Renal pelvis (tissue), 12 donors: ENCODE measurements at places on chromosomes 1 and 21. TPM values are rescaled to one million over a fixed set of nuclear protein-coding genes. Genes with fewer than 3 reads are reported as not detected.
A peak's percentile ranks its signal among the peaks of the same experiment; 100 is the strongest.

DNA sequence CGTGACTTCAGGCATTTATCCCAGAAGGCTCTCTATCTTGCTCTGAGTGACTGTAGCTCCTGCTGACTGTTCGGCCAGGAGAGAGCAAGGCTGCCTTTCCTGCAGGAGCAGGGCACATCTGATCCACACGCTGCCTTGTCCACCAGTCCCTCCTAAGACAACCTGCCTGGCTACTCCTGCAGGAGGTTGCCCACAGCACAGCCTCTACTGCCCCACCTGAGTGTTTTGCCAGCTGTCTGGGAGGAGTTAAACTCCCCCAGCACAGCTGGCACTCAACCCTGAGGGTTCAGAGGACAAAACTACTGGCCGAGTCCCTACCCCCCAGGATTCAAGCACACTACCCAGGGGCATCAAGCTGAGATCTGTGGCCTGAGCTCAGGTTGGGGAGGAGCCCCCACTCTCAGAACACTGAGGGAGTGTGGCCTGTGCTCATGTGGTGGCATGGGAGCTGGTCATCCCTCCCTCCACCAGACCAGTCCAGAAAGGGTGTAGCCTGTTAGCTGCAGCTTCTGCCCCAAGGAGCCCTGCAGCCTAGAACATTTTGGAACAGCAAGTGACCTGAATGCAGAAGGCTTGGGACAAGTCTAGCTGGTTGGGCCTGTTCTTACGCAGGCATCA is 237.3 kb downstream of the SLC44A5 start:
- DNase-seq = no peak

DNA sequence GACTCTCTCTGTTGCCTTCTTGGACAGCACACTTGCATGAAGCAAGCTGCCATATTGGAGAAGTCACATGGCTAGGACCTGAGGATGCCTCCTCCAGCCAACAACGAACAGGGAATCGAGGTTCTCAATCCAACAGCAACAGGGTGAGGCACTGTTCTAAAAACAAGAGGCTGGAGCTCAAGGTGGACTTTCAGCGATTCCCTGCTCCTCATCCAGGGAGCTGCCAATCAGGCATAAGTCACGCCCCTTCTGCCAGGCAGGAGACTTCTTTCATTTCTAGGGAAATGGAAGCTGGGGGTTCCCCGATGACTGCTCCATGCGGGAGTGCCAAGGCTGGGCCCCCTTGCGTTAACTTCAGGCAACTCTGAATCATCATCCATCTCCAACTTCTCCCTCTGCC is 22.7 kb upstream of the IFNAR1 start:
- DNase-seq = no peak

- no peak for DNase-seq
These were observed 14.2 kb upstream of the EFNA1 start for GRCh38 chr1:155113450-155113980.

GRCh38 chr1:76482272-76482671 is 385.0 kb upstream of the ST6GALNAC5 start:
- DNase-seq = no peak

DNA sequence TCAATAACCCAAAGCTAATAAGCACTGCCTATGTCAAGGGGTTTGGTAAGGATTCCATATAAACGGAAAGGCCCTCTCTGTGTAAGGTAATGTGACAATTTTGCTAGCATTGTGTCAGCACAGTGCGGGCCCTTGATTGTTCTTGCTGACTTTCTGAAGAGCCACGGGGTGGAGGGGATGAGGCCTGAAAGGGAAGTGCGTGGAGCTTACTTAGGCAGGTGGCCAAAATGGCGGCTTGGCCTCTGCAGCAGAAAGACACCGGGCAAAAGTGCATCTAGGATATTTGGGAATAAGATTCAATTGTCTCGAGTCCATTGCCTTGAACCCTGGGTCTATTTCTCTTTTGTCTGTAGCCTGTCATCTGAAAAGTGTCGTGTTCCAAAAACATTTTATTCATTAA is 114.3 kb downstream of the TGFB2 start:
- no peak for DNase-seq

GRCh38 chr1:102472520-102472919 is 475.8 kb upstream of the OLFM3 start:
- DNase-seq = no peak

DNA sequence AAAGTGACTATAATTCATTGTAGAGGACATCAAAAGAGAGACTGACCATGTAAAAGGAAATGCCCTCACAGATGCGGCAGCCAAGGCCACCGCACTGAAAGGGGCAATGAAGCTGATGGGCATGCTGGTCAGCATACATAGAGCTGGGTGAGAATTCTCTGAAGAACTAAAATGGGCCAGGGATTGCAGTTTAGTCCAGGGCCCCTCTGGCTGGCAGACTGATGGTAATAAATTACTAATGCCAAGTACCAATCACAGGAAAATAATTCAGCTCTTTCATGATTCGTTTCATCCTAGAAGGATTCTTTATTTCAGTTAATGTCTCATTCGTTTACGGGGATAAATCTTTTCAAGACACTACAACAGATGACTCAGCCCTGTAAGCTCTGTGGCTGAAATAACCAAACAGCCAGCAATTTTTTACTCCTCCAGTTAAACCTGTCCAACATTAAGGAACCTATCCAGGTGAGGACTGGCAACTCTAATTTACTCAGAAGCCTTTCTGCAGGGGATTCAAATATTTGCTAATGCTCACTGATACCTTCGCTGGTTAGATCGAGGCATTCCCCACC is 56.9 kb upstream of the MAP1LC3C start:
- DNase-seq = no peak

DNA sequence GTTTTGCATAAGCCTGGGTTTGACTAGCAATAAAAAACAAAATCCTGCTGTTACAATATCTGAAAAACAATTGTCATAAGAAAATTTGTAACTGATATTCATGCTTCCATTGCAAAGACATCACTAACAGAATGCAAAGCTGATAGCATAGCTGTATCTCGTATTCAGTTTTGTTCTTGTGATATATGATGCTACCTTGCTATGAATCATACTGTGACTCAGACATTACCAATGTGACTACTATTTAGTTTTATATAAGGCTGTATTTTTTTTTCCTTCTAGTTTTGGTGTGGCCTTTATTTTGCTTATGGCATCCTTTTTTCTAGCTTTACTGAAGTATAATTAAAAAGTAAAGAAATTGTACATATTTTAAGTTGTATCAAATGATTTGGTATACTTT is 1381.8 kb downstream of the MRPL39 start:
- DNase-seq = no peak

GRCh38 chr1:243550276-243550675 is 294.4 kb downstream of the SDCCAG8 start:
- no peak for DNase-seq

DNA sequence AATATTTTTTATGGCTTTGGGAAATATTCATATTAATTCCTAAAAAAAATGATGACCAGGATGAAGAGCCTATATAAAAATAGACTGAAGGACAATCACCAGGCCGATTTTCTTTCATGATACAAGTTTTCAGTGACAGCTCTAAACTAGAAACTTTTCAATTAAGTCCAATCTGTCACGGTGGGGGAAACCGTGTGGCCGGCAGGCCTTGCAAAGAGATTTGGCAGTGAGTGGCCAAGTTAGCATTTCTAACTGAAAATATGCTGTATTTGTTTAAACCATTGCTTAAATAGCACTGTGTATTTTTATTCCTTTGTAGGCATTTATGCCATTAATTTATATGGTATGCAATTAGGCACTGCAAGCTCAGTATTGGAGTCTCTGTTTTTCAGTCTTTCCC is 294.5 kb upstream of the NRIP1 start:
- DNase-seq = no peak

DNA sequence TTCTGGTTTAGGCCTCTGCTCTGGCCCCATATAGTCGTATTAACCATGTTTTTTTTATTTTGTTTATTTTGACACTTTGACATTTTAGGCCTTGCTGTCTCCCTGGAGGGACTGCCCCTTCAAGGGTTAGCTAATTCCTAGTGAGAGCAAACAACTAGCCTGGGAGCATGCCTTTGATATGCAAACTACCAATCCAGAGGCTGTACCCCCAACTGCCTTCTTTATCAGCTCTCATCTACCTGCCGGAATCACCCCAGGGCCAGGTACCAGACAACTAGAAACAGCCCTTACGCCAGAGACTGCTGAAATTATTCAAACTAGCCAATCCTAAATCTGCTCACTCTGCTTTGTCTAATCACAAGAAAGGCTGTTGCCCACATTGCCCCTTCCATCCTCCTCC is 13.0 kb upstream of the ST6GALNAC5 start:
- no peak for DNase-seq

- DNase-seq = no peak
These were observed 4.6 kb upstream of the PRKCZ start for GRCh38 chr1:2045468-2046173.

DNA sequence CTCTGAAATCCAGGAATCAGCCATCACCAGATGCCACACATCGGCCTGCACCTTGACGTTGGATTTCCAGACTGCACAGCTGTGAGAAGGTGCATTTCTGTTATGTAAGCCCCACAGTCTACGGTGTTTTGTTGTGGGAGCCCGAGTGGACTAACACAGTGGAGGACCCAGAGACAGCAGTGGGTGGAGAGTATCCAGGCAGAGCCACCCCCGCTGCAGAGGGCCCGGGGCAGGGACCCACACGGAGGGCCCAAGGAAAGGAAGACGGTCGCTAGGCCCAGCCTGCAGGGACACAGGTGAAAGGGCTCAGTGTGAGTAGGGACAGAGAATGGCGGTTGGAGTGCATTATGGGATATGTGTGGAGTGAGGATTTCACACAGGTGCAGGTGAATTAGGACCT is 288.3 kb upstream of the AJAP1 start:
- DNase-seq = no peak

- no peak for DNase-seq
These were observed 286.6 kb upstream of the ZP4 start for GRCh38 chr1:238177351-238177750.

- no peak for DNase-seq
These were observed 497 bp downstream of the FBXO44 start for GRCh38 chr1:11654939-11655808.

DNA sequence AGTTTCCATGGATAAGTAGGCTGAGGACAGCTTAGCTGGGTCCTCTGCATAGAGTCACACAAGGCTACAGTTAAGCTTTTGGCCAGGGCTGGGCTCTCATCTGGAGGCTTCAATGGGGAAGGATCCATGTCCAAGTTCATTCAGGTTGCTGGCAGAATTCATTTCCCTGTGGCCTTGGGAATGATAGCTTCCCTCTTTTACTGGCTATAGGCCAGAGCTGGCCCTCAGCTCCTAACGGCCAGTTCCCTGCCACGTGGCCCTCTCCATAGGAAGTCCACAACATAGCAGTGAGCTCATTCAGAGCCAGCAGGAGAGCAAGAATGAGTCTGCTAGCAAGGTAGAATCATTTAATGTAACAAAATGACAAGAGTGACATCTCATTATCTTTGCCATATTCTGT is 15.1 kb upstream of the PODN start:
- DNase-seq = no peak

GRCh38 chr1:165426745-165427144 is 18.2 kb downstream of the RXRG start:
- DNase-seq = no peak

- no peak for DNase-seq
These were observed 625.2 kb downstream of the SMYD3 start for GRCh38 chr1:245881767-245882391.

DNA sequence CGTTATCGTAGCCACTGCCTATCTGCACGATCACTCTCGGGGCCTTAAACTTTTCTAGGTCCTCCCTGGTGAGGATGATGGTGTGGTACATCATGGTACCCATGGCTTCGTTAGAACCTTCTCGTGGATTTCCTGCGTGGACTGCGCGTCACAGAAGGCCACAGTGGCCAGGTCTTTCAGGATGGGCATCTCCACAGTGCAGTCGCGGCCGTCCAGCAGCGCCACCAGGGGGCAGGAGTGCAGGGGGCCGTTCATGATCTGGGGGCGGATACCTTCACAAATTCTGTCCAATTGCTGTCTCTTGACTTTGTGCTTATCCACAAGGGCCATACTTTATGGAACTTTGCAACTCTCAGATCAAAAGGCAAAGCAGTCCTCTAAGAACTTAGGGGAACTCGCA is 69.6 kb downstream of the WLS start:
- DNase-seq = no peak

DNA sequence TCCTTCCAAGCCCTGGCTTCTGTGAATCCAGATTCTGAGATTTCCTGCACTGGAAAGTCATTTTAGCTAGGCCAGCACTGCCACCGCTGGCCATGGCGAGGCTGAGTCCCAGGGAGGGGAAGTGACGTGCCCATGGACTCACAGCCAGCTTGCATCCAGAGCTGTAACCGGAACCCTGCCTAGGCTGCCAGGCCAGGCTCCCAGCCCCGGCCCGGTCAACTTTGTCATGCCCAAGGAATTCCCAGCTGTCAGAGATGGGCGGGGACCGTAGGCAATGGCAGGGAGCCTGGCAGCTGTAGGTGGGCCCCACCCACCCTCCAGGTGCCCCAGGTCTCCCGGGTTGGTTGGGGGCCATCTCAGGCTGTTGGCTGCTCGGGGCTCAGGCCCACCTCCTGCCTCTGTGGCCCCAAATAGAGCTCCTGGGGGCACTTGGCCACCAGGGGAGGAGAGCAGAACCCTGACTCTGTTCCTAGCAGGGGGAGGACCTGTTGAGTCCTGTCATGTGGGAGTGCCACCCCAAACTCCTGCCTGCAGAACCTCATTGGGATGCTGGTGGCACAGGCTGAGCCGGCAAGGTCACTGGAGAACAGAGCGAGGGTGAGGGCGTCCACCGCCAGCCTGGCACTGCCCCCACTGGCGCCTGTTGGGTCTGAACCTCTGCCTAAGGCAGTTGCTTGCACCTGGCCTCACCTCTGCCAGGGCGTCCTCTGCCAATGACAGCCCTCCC is 57.8 kb downstream of the FOXO6 start:
- peak; percentile 69 for DNase-seq

DNA sequence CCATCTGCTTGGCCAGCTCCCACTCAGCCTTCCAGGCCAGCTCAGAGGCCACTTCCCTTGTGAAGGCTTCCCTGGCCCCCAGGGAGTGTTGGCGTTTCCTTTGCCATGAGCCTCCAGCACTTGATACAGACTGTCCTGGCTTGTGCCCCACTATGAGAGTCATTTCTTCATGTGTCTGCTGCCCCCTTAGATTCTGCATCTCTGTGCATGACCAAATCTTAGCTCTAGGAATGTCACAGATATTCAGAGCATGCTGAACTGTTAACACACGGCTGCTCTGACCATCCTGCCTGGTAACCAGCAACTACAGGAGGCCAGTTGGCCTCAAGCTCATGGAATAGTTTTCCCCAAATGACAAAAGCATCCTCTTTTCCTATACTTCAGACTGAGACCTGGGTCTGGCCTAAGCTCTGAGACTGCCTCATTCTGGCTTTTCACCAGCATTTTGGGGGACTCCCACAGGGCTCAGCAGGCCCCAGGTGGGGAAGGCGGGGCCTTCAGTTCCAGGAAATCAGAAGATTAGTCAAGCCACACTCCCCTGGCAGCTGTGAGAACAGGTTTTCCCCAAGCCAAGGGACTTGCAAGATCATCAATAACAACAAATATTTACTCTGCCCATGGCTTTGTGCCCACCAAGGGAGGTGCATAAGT is 182.6 kb upstream of the EDN2 start:
- no peak for DNase-seq

GRCh38 chr1:60273185-60273584 is 199.6 kb upstream of the C1orf87 start:
- DNase-seq = no peak

GRCh38 chr1:50502147-50502546 is 78.9 kb upstream of the DMRTA2 start:
- no peak for DNase-seq

The PDE4B gene
- 6.7 TPM for polyA plus RNA-seq

The C1orf210 gene
- 28.4 TPM for polyA plus RNA-seq

The OR2L2 gene
- 0.12 TPM for polyA plus RNA-seq

The CTBS gene
- 17.7 TPM for polyA plus RNA-seq

The CLDN17 gene
- not detected for polyA plus RNA-seq

The SYTL1 gene
- polyA plus RNA-seq = 12.6 TPM

The ANGPTL3 gene
- polyA plus RNA-seq = 6.6 TPM
